Neural crest cell (in vitro differentiated cells): ENCODE measurements at places on chromosomes 1 and 21. TPM values are rescaled to one million over a fixed set of nuclear protein-coding genes. Genes with fewer than 3 reads are reported as not detected.

- H3K36me3 ChIP-seq, result no peaks in the 10 kb centered on the region
- DNase-seq, result no peak
- H3K4me1 ChIP-seq, result no peaks in the 10 kb centered on the region
- H3K27me3 ChIP-seq, result peaks cover 4% of the 10 kb centered on the region
- H3K27ac ChIP-seq, result no peak overlapping the region
- no peak overlapping the region for H3K4me3 ChIP-seq
Measured at GRCh38 chr1:222329493-222330045, 218.3 kb downstream of the HHIPL2 start.

GRCh38 chr1:70778056-70778762, 269.4 kb downstream of the PTGER3 start:
- no peak for DNase-seq
- H3K4me1 ChIP-seq, result no peaks in the 10 kb centered on the region
- no peak overlapping the region for H3K27ac ChIP-seq
- no peaks in the 10 kb centered on the region for H3K36me3 ChIP-seq
- H3K4me3 ChIP-seq, result no peak overlapping the region

The NPL gene
- total RNA-seq, result 9.1 and 12.7 TPM in 2 replicates

The RGS1 gene
- total RNA-seq, result not detected in 2 replicates

The TMEM269 gene
- 0.70 and 0.91 TPM in 2 replicates for total RNA-seq
